ENCODE measurements at places on chromosomes 16 and 17.
A peak's percentile ranks its signal among the peaks of the same experiment; 100 is the strongest.

- H3K27me3 ChIP-seq, result no peaks in the 10 kb centered on the region
- no peak overlapping the region for H3K4me3 ChIP-seq
- no peaks in the 10 kb centered on the region for H3K4me1 ChIP-seq
- no peak overlapping the region for H3K27ac ChIP-seq
- no peaks in the 10 kb centered on the region for H3K36me3 ChIP-seq
These were observed 191.9 kb upstream of the MPHOSPH6 start for GRCh38 chr16:82361885-82362284.

DNA sequence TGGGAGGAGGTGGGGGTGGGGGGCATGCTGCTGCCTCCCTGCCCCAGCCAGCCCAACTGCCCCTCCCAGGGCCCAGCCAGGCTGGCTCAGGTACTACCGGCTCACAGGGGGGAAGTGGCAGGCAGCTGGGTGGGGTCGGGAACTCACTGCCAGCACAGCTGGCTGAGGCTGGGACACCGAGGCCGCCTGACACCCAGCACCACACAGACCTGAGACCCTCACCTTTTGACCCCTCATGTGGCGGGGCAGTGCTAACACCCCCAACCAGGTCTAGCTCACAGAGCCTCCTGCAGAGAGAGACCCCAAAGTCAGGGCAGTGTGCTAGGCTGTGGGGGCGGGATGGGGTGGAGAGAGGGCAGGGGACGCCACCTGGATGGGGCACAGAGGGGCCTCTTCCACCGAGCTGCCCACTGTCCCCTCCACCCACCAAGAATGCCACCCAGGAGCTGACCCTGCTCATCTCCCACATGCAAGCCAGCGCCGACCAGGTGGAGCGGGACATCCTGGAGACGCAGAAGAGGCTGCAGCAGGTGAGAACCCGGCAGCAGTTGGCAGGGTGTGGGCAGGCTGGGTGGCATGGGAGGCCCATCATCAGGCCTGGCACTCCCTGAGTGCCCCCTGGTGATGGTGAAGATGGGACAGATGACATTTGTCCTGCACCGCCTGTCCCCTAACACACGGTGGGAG is 3.0 kb downstream of the EVPLL start:
- no peak overlapping the region for H3K27ac ChIP-seq
- no peaks in the 10 kb centered on the region for H3K36me3 ChIP-seq
- H3K27me3 ChIP-seq, result no peaks in the 10 kb centered on the region

- no peaks in the 10 kb centered on the region for H3K27me3 ChIP-seq
- no peak for DNase-seq
- H3K4me3 ChIP-seq, result no peak overlapping the region
- no peak overlapping the region for H3K27ac ChIP-seq
- peaks cover 20% of the 10 kb centered on the region for H3K36me3 ChIP-seq
These were observed 19.2 kb downstream of the ATPAF2 start for GRCh38 chr17:18019838-18020154.

GRCh38 chr17:36647636-36648035 is 46.3 kb downstream of the MRM1 start:
- H3K4me3 ChIP-seq, result no peak overlapping the region
- H3K4me1 ChIP-seq, result peaks cover under 1% of the 10 kb centered on the region
- no peak overlapping the region for H3K27ac ChIP-seq
- H3K36me3 ChIP-seq, result no peaks in the 10 kb centered on the region
- no peak for DNase-seq

GRCh38 chr17:46152423-46152822 is 40.8 kb downstream of the KANSL1 start:
- no peak overlapping the region for H3K27ac ChIP-seq
- H3K27me3 ChIP-seq, result no peaks in the 10 kb centered on the region
- no peaks in the 10 kb centered on the region for H3K36me3 ChIP-seq

DNA sequence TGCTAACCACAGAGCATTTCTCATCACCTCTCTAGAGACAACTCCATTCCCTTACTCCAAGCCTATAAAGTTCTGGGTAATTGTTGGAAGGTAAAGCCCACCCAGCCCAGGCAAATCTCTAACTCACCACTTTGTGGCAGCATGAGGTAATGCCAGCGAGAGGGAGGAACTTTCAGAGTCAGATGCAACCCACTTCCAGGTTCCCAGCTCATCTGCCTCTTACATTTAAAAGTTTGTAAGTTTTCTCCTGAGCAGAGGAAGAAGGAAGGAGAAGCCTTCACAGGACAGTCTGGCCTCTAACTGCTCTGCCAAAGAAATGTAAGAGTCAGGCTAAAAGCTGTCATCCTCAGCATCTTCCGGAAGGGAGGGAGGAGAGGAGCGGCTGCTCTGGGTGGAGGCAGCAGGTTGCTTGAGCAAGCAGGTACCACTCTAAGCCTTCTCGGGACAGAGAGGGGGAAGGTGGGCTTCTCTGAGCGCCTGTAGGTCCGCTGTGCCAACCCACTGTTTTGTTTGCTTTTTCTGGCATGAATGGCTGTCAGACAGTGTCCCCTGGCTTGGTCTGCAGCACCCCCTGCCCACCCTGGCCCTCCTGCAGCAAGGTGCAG is 1.0 kb downstream of the ZNF319 start:
- H3K27me3 ChIP-seq, result no peaks in the 10 kb centered on the region
- peak overlapping the region; percentile 78 for H3K27ac ChIP-seq
- H3K4me1 ChIP-seq, result peaks cover 44% of the 10 kb centered on the region
- peaks cover 35% of the 10 kb centered on the region for H3K36me3 ChIP-seq

GRCh38 chr17:40901981-40902474 is 17.0 kb upstream of the KRT20 start:
- peaks cover 13% of the 10 kb centered on the region for H3K4me1 ChIP-seq
- H3K27ac ChIP-seq, result peak overlapping the region; percentile 83
- no peaks in the 10 kb centered on the region for H3K36me3 ChIP-seq
- H3K27me3 ChIP-seq, result no peaks in the 10 kb centered on the region
- H3K4me3 ChIP-seq, result no peak overlapping the region
- no peak for DNase-seq

- no peaks in the 10 kb centered on the region for H3K4me1 ChIP-seq
- no peaks in the 10 kb centered on the region for H3K36me3 ChIP-seq
- no peaks in the 10 kb centered on the region for H3K27me3 ChIP-seq
- no peak for DNase-seq
These were observed 27.1 kb downstream of the HNF1B start for GRCh38 chr17:37717627-37718323.

- H3K36me3 ChIP-seq, result no peaks in the 10 kb centered on the region
- H3K27me3 ChIP-seq, result no peaks in the 10 kb centered on the region
- no peak overlapping the region for H3K27ac ChIP-seq
- no peak overlapping the region for H3K4me3 ChIP-seq
- no peaks in the 10 kb centered on the region for H3K4me1 ChIP-seq
These were observed 36.2 kb upstream of the PPM1D start for GRCh38 chr17:60563743-60564142.

DNA sequence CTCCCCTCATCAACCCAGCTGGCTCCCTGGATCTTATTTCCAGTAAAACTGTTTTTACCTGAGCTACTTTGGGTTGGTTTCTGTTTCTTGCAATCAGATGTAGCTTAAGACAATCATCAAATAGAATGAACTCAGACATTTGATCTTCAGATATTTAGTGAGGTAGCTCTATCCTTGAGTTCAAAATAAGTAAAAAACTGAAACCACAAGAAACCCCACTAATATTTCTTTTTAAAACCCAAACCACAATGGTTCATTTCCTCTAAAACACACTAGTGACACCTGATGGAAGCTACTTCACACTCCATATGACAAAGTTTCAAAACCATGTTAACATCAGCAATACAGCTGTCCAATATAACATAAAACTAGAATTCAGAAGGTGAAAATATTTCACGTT is 37.8 kb downstream of the CACNG1 start:
- H3K4me3 ChIP-seq, result no peak overlapping the region
- H3K36me3 ChIP-seq, result peaks cover 25% of the 10 kb centered on the region
- no peak for DNase-seq
- H3K27me3 ChIP-seq, result no peaks in the 10 kb centered on the region
- H3K4me1 ChIP-seq, result no peaks in the 10 kb centered on the region

DNA sequence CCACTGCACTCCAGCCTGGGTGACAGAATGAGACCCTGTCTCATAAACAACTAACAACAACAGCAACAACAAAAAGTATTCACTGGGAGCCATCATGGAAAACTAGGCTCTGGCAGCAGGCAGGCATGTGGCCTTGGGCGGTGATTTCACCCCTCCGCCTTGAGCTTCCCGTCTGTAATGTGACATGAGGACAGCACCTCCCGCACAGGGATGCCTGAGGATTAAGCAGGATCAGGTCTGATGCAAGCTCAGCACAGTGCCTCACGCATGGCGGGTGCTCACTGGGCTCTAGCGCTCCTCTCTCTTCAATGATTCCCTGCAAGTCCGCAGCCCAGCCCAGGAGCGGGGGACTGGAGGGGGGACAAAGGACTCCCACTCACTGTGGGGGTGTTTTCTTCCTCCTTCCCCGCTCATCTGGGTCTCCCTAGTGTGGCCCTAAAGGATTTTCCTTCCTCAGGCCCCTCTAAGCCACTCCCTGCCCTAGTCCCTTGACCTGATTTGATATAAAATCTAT is 2.8 kb downstream of the PLCD3 start:
- no peaks in the 10 kb centered on the region for H3K27me3 ChIP-seq
- H3K27ac ChIP-seq, result peak overlapping the region; percentile 98
- no peak overlapping the region for H3K4me3 ChIP-seq
- no peak for DNase-seq
- no peaks in the 10 kb centered on the region for H3K36me3 ChIP-seq

- peaks cover 69% of the 10 kb centered on the region for H3K4me1 ChIP-seq
- no peaks in the 10 kb centered on the region for H3K27me3 ChIP-seq
- no peaks in the 10 kb centered on the region for H3K36me3 ChIP-seq
- H3K4me3 ChIP-seq, result no peak overlapping the region
- no peak for DNase-seq
- H3K27ac ChIP-seq, result peak overlapping the region; percentile 3
These were observed 47.7 kb downstream of the VAC14 start for GRCh38 chr16:70753228-70753627.

DNA sequence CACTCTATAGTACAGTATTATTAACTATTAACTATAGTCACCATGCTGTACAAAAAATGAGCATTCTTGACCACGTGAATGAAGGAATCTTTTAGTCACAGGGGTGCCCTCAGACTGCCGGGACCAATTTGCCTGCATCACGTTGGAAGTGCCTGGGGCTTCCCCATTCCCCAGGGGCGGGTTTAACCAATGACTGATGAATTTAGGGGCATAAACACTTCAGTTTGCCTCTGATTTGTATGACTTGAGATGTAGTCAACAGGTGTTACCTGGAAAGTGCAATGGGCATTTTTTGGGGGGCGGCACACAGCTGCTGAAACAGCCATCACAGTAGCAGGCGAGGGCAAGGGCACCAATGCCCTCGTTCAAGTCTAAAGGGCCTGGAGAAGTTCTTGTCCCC is 8.7 kb upstream of the PYY start:
- no peaks in the 10 kb centered on the region for H3K27me3 ChIP-seq
- no peak for DNase-seq
- H3K4me3 ChIP-seq, result no peak overlapping the region
- H3K36me3 ChIP-seq, result no peaks in the 10 kb centered on the region
- H3K4me1 ChIP-seq, result no peaks in the 10 kb centered on the region
